RPMI8226 (cell line): ENCODE measurements at places on chromosomes 4 and X.
A peak's percentile ranks its signal among the peaks of the same experiment; 100 is the strongest.

DNA sequence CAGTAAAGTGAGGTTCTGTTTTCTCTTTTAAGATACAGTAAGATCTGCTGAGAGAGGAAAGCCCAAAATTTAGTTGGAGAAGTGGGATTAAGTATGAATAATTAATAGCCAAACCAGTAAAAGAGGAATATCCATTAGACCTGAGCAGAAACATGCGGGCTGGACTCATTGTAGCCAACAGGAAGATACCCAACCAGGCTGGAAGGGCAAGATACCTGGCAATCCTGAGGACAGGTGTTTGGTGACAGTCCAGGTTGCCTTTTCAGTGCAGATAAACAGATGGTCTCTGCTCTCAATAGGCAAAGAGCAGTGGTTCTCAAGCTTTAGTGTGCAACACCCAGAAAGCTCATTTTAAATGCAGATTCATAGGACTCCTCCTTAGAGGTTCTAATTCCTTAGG, 980.8 kb upstream of the GRID2 start:
- DNase-seq, result no peak

DNA sequence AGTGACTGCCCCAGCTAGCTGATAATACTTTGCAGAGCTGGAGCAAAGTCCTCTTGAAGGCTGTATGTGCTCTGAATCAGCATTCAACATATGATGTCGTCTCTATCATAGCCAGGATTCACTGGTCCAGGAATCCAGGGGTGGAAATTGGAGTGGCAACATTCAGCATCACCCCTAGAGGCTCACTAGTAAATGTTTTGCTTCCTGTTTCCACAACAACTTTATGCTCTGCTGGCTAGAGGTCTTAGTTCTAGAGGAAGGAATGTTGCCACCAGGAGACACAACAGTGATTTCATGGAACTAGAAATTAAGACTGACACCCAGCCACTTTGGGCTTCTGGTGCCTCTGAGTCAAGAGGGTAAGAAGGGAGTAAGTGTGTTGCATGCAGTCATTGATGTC, 11.3 kb downstream of the MAGEA1 start:
- DNase-seq, result no peak

- no peak for DNase-seq
Observed at GRCh38 chrX:148567779-148568178, 67.4 kb downstream of the AFF2 start.

- DNase-seq, result no peak
Observed at GRCh38 chrX:153623310-153624029, 23.5 kb upstream of the DUSP9 start.

DNA sequence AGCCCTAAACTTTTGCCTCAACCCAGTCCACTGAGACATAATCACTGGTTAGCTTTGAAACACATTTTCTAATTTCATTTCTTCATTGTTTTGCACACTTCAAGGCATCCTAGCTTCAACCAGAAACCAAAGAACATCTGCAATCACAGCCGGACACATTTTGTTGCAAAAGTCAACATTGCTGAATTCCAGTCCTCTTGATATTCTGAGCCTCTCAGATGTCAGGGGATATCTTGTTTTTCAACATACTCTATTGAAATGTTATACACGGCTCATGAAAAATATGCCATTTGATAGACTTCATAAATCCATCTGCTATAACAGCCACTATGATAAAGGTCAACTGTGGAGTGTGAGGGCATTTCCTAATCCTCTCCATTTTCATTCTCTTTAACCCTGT, 241.6 kb upstream of the PUDP start:
- DNase-seq, result no peak

DNA sequence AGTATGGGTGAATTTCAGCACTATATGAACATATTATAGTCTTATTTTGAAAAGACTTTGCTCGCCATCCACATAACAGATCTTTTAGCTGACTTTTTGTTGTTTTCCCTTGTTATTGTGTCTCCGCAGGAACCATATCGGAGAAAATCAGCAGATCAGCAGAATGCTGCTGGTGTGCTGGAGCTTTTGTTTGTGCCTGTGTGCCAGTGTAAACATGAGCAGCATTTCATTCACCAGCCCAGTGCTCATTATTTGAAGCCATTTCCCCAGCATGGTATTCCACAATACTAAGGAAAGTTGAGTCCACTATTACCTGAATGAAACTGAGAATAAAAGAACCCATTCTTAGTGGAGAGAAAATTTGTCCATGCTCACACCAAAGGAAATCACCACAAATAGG, 261.8 kb upstream of the ARX start:
- DNase-seq, result no peak

DNA sequence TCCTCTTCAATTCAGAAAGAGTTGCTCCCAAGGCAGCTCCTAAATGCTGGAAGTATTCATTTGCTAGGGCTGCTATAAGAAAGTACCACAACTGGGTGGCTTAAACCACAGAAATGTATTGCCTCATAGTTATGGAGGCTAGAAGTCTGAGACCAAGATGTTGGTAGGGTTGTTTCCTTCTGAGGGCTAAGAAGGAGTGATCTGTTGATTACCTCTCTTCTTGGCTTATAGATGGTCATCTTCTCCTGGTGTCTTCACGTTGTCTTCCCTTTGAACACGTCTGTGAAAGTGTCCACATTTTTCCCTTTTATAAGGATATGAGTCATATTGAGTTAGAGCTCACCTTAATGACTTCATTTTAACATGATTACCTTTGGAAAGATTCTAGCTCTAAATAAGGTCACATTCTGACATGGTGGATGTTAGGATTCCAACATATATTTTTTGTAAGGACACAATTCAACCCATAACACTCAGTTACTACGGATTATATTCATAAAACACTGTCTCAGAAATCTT, 266.3 kb downstream of the SPATA18 start:
- no peak for DNase-seq

- no peak for DNase-seq
Observed at GRCh38 chr4:153228512-153229140, 24.4 kb downstream of the TRIM2 start.

- DNase-seq, result peak; percentile 77
Observed at GRCh38 chr4:15756361-15756861, 21.7 kb upstream of the CD38 start.

- DNase-seq, result no peak
Observed at GRCh38 chr4:43253541-43253940, 361.0 kb downstream of the GRXCR1 start.

DNA sequence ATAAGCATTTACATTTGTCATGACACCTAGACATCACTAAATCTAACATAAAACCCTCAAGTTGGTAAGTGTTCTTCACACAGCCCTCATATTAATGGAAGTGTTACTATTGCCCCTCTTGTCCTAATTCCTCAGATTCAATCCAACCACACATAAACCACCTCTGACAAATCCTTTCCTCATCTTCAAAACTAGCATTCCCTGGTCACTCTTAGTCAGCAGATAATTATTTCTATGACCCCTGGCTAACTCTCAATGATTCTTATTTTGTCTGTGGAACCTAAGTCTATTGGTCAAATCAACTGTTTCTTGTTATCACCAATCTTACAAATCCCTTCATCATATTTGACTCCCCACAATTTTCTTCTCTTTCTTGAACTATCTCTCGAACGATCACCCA, 168.6 kb downstream of the PPP3CA start:
- DNase-seq, result no peak

GRCh38 chrX:21756785-21757529, 959 bp downstream of the SMPX start:
- no peak for DNase-seq

DNA sequence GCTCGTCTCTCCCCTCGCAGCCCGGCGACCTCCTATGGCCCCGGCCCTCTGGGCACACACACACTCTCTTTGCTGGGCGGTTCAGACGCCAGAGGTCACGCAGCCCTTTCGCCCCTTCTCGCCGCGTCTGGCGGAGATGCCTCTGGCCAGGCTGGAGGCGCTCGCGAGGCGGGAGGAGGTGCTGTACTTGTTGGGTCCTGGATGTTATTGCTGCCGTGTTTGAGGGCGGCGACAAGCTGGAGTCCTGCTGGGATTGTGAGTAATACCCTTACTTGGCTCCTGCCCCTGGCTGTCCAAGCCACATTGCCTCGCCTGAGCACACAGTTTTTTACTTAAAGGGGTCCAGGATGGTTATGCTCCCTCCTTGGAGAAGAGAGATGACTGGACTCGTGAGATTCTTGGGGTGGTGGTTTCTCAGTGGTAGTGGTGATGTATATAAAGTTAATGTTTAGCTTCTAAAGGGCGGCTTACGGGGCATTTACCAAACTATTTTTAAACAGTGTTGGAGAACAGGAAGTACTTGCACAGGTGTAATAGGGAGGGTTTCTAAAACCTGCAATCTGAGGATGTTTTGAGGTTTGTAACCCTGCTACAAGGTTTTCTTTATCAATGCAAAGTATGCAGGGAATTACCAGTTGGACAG, 572 bp downstream of the USP53 start:
- peak; percentile 82 for DNase-seq

DNA sequence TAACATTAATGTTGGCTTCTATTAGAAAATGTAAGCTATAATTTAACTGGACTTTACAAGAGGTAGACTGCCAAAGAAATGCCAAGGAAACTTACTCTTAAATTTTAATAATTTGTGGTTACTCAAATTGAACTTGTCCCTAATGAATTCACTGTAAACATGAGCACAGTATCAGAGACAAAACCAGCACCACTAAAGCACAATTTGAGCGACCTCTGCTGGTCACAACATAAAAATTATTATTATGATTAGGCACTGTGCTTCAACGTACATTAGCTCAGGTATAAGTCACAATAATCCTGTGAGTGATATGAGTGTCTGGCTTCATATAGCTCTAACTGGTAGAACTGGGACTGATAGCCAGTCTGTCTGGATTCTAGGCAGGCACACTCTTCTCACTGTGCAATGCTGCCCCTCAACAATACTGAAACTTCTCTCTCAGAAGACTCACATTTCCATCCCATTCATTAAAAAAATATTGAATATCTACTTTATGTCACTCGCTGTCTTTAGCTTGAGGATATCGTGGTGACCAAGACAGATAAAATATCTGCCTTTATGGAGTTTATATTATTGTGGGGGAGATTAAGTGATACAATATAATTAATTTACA, 8.0 kb downstream of the NUDT6 start:
- peak; percentile 44 for DNase-seq

- DNase-seq, result no peak
Observed at GRCh38 chr4:7357323-7357722, 77.4 kb downstream of the PSAPL1 start.

- no peak for DNase-seq
Observed at GRCh38 chr4:8351931-8352367, 82.4 kb downstream of the HTRA3 start.

DNA sequence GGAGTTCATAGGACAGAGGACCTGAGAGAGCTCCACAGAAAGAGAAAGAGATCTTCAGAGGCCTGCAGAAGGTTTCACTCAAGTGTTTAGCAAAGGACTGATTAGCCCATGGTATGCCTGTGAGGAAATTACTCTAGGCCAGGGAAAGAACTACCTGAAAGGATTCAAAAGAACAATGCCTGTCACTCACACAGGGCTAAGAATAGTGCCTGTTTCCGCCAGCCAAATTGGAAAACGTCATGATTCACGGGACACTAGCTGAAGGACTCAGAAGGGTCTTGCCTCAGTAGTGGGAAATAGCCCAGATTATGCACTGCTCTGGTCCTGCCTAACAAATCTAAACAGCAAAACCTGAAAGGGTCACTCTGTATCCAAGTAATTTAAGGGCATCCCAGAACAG, 21.1 kb downstream of the SYTL4 start:
- no peak for DNase-seq

DNA sequence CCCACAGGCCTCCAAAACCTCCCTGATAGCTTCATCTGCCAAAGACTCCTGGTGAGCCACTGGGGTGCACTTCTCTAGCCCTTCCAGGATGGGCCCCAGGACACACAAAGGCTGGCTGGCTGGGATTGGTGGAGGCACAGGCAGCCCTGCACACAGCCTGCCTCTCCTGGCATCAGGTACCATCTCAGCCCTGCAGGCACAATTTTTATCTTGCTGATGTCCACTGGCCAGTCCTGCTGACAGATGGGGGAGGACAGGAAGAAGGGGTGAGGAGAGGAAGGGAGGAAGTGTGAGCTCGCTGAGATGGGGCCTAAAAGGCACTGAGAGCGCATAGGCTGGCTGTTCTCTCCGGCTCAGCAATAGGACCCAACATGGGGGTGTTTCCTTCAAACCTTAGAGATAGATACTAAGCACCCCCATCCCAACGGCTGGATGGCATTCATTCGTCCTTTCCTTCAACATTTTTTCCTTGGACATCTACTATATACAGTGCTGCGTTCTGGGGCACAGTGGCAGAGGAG, 92.7 kb downstream of the PJA1 start:
- DNase-seq, result no peak

DNA sequence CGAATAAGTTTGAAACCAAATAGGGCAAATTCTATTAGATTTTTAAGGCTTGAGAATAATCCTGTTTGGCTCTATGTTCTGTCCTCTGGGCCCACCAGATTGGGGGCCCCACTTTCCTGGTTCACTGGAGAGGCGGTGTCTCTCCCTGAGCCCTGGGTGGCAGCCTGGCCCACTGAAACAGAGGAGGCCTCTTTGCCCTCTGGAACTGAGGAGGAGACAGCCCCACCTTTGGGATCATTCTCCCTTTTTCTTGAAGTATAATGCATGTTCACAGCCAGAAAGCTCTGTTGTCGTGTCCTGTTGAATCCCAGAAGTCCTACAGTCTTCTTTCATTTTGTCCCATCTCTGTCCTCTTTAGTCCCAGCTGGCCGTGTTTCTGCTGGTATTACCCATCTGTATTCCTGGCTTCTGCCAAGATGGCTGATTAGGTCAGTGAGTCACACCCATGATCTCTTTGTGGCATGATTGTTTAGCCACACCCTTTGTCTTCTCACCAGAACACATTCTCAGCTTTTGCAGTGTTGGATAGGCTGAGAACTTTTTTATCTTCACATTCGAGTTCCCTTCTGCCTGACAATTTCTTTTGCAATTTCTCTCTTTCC, 8.1 kb upstream of the TBC1D25 start:
- DNase-seq, result no peak

DNA sequence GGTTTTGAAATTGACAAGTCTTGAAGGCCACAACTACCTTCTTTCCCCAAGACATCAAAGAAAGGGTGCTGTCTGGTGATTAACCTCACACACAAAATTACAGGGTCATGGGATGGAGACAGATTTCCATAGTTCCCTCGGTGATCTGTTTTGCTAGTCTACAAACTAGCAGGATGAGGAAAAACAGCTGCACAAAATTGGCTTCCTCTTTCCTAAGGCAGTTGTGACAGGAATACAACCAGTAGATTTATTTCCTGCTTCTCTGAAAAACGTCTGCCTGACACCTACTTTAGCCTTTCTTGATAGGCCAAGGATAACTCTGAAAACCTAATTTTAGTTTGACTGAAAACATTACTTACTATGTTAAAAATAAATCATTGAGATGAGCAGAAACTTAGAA, 39.6 kb downstream of the DKK2 start:
- no peak for DNase-seq

DNA sequence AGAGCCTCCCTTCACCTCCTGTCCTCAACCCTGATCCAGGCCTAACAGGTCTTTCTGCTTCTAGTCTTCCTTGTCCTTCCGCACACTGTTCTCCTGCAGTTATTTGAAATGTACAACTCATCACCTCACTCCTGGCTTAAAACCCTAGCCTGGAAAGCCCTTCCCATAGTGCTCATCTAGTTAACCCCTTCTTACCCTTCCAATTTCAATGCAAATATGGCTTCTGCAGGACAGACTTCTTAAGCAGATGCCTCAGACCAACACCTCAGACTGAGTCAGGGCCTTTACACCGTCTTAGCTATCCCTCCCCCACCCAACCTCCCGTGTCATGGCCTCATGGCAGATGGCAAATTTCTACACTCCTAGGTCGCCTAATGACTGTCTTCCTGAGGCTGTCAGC, 130.4 kb downstream of the BCOR start:
- no peak for DNase-seq
